Activated naive CD8-positive, alpha-beta T cell treated with anti-CD3 and anti-CD28 coated beads, Interleukin-2, amount 10 ng/mL, durations not matched to agents 7 days and 5 days (primary cell): ENCODE measurements at places on chromosomes 12 and 14.

- no peaks in the 10 kb centered on the region for H3K36me3 ChIP-seq
- H3K27me3 ChIP-seq, result peaks cover 4% of the 10 kb centered on the region
- no peak overlapping the region for H3K4me3 ChIP-seq
- no peak for DNase-seq
- H3K27ac ChIP-seq, result no peak overlapping the region
Observed at GRCh38 chr14:101173698-101174521, 270.4 kb upstream of the RTL1 start.

DNA sequence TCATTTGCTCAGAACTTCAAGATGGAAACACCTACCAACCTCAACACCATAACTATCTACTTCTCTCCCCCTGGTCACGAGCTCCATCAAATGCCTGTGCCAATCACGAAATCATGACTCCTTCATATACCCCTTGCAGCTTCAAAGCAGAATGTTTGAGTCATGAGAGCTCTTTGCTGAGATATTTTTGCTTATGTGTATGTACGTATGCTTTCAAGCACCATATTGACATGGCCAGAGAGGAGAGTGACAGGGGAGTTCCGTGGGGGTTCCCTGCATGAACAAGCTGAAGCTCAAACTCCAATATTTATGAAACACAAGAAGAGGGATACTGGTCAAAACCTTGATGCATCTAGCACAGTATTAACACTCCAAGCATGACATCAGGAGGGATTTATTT lies 374.4 kb downstream of the DPF3 start:
- peak overlapping the region; percentile 92 for H3K27ac ChIP-seq
- H3K27me3 ChIP-seq, result no peaks in the 10 kb centered on the region
- peak overlapping the region; percentile 72 for H3K4me3 ChIP-seq

DNA sequence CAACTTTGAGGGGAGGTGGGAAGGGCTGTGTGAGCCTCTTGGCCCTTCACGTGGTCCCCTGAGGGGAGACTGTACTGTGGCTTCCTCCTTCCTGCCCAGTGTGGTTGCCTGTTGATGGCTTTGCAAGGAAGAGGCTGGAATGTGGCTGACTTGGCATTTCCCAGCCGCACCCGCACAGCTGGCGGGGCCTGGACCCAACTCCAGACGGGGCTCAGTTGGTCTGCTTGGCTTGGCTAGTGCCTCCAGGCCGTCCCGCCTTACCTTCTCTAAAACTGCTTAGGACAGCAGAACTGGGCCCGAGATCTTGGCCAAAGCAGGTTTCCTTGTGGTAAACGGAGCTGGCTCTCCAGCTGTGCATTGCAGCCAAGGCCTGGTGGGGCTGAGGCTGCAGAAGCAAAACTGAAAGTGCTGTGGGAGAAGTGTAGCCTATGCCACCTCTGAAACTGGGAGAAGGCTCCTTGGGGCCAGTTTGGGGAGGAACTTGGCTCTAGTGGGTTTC lies 139.5 kb downstream of the SMOC1 start:
- H3K4me3 ChIP-seq, result peak overlapping the region; percentile 51
- H3K27me3 ChIP-seq, result peaks cover 15% of the 10 kb centered on the region
- peak; percentile 35 for DNase-seq
- H3K27ac ChIP-seq, result no peak overlapping the region
- no peaks in the 10 kb centered on the region for H3K36me3 ChIP-seq

DNA sequence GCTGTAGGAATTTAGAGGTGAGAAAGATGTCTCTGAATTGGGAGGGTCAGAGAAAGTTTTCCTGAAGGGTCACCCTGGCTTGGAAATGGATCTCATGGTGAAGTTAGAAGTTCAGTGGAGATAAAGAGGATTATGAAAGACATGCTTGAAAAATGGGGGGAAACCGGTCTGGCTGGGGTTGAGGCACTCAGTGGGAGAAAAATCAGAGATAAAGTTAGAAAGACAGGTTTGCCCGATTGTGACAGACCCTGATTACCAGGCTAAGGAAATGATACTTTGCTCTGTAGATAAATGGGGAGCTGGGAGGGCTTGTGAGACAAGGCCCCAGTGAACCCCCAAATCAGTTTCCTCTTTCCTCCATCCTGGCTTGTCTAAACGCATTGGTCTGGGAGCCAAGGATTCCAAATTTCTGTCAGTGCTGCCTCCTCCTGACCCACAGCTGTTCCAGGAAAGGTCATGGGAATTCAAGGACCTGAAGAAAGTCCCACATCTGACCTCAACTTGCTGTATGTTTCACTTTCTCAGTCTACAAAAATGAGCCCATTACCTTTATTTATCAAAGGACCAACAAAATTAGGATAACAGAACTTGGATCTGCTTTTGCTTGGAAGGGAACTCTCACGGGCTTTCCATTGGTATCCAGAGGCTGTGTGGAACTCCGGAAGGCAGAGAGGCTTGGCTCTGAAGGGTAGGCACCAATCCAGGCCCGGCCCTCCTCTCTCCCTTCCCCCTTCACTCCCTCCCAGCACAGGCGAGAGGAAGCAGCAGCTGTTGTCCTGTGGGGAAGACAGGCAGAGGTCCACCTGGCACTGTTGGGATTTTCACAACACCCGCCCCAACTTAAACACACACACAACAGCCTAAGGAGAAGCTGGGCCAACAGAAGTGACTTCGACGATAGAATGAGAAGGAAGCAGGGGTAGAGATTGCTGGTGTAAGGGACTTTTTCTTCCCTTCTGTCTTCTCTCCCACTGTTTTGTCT lies 3.4 kb upstream of the RNASE7 start:
- H3K27me3 ChIP-seq, result peaks cover 23% of the 10 kb centered on the region
- no peaks in the 10 kb centered on the region for H3K4me1 ChIP-seq
- H3K4me3 ChIP-seq, result no peak overlapping the region
- DNase-seq, result no peak
- no peaks in the 10 kb centered on the region for H3K36me3 ChIP-seq
- no peak overlapping the region for H3K27ac ChIP-seq
